ENCODE measurements at places on chromosomes 5 and 9.
A peak's percentile ranks its signal among the peaks of the same experiment; 100 is the strongest.

- no peak for DNase-seq
Observed at GRCh38 chr5:134398609-134399155, 13.0 kb downstream of the CDKN2AIPNL start.

DNA sequence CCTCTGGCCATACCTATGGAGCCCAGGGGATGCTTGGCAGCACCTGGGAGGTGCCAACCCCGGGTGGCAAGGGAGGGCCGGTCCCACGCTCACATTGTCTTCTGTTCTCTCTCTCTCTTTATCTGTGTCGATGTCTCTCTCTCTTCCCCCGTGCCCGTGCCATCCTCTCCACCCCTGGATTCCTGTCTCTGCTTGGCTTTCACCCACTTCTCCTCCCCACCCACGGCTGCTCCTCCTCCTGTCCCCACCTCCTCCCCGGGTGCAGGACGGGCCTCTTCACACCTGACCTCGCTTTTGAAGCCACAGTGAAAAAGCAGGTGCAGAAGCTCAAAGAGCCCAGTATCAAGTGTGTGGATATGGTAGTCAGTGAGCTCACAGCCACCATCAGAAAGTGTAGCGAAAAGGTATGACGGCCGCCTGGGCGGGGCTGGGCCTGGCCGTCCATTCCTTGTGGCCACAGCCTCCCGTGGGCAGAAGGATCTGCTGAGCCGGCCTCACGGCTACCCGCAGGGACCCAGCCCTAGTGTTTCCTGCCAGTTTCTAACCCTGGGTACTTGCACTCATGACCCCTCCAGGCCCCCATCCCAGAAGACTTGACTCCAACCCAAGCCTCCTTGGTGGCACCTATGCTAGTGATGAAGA is 22.7 kb downstream of the DNM1 start:
- DNase-seq = no peak

- peak; percentile 14 for DNase-seq
Observed at GRCh38 chr9:68822596-68823165, 117.6 kb downstream of the PIP5K1B start.

- DNase-seq = no peak
Observed at GRCh38 chr5:1118231-1118698, 6.4 kb upstream of the SLC12A7 start.

GRCh38 chr5:168316139-168316578 is 24.7 kb downstream of the WWC1 start:
- DNase-seq = no peak

- no peak for DNase-seq
Observed at GRCh38 chr9:73173557-73174329, 22.1 kb downstream of the ANXA1 start.

GRCh38 chr5:149349382-149349781 is 4.1 kb downstream of the GRPEL2 start:
- no peak for DNase-seq

- DNase-seq = no peak
Observed at GRCh38 chr9:121649476-121650216, 1.8 kb upstream of the DAB2IP start.
